ENCODE measurements at places on chromosomes 12 and 14.

GRCh38 chr12:22670762-22671161, 45.8 kb downstream of the ETNK1 start:
- no peak for DNase-seq

DNA sequence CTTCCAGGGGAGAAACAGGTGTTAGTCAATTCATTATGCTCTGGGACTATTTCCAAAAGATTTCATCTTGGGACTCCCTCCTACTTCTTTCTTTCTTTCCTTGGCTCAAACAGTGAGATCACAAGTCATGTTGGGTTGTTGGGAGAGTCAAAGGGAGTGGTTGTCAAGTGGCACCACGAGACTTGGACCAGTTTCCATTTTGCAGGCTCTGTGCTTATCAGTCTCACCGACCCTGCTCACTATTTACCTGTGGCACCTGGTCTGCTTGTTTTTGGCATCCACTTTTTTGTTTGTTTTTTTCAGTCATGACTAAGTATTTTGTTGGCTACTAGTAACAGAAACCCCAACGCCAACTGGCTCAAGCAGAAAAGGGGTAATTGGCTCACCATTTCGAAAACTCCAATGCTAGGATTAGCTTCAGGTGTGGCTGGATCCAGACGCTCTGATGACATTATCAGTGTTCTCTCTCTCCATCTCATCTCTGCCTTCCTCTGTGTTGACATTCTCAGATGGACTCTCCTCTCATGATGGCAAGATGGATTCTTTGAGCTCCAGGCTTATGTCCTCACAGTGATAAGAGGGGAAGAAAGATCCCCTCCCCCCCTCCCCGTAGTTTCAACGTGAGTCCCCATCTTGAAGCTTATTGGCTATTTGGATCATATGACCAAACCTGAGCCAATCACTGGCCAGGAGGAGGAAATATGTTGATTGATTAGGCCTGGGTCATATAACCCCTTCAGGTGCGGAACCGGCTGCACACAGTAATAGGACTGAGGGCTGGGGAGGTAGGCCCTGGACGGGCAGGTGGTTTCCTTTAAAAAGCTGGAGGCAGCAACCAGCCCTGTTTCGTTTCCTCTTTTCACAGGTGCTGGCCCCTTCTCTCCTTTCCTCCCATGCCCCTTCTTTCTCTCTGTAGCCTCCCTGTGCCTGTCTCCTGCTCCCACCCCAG, 84.2 kb downstream of the AACS start:
- no peak for DNase-seq

GRCh38 chr12:2332947-2333346, 280.2 kb downstream of the CACNA1C start:
- DNase-seq = no peak

DNA sequence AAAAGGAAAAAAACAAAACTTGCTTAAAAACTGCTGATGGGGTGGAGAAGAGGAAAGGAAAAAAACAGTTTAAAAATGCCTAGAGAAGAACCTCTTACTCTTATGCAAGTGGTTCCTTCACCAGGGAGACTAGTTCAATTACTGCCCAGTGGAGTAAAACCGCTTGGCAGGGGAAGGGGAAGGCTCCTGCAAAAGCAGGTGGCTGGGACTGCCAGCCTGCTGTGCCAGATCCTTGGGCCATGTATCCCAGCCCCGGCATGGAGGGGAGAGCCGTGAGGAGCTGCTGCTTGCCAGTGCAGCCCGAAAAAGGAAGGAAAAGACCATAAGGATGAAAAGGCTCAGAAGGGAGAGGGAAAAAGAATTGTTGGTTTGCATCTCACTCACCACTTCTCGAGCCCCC, 123.0 kb downstream of the FSCB start:
- no peak for DNase-seq

DNA sequence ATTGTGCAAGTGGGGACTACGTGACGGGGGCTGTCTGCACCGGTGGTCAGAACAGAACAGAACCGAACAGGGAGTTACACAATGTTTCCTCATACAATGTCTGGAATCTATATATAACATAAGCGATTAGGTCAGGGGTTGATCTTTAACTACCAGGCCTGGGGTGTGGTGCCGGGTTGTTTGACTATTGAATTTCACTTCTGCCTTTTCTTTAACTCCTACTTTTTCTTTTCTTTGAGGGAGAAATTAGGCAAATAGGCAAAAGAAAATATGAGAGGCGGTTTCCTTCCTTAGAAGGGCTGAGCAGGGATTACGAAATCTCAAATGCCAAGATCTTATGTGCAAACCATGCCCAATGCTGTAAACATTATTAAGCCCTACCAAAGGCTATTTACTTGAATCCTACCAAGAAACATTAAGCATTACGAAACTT, 140.3 kb downstream of the SLC38A6 start:
- no peak for DNase-seq

DNA sequence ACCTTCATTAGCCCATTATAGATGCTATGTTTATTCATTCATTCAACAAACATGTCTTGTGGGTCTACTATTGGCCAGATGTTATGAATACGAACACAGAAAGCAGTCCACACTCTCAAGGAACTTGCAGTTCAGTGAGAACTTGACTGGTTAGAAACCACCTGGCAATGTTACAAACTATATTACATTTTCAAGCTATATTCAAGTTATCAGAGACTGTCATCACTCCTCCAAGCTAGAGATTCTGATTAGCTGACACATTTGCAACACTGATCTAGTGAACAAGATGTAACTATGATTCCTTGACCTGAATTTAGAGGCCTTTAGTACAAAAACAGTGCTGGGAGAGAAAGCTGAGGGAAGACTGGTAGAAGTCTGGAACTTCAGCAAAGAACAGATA, 170.7 kb upstream of the EEA1 start:
- no peak for DNase-seq

GRCh38 chr12:1201886-1202285, 210.9 kb downstream of the ERC1 start:
- no peak for DNase-seq

DNA sequence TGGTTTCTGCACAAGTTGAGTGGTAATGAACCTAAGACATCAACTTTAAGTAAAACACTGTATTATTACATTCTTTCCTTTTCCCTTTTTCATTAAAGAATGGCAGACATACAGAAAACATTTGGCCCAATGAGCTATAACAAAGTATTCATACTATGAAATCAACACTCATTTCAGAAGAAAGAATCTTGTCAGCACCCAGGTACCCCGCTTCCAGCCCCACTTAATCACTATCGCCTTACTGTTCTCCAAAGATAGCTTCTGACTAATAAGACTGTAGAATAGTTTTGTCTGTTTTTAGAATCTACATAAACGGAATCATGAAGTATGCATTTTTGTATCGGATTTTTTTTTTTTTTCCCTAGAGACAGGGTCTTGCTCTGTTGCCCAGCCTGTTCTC, 9.5 kb downstream of the CNTN1 start:
- DNase-seq = no peak

- no peak for DNase-seq
Measured at GRCh38 chr12:91982946-91983345, 162.7 kb downstream of the BTG1 start.

GRCh38 chr14:50910495-50911420, 33.5 kb downstream of the PYGL start:
- no peak for DNase-seq

DNA sequence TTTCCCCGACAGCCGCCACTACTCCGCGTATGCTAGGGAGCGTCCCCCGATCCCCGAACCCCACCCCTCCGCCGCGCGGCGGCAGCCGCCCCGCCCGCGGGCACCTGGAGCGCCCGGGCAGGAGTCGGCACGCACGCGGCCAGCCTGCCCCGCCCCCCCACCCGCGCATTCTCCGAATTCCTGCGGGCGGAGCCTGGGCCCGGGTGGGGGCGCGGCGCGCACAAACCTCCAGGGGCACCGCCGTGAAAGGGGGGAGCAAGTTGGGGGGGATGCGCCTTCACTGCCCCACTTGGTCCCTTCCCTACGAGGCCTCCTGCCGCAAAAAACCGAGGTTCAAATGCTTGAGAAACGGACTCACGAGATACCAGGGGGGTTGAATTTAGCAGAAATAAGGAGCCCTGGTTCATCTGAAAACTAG, 1.7 kb downstream of the AJUBA start:
- DNase-seq = no peak

GRCh38 chr12:64780531-64781279, 21.5 kb upstream of the GNS start:
- no peak for DNase-seq

DNA sequence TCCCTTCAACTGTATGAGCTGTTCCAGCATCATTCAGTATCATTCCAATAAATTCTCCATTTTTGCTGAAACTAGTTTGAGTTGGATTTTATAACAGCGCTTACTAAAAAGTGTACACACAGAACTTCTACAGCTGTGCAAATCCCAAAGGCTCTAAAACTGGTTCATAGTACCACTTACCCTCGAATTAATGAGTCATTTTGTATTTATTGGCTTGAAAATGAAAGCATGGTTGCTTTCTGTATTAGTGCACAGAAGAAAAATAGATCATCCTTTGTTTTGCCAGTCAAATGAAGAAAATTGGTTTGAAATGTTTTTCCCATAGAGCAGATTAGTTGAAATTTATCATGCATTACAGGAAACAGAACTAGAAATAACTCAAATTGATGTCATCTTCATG, 268.3 kb upstream of the CPNE8 start:
- DNase-seq = no peak

GRCh38 chr12:125069616-125070015, 4.4 kb downstream of the AACS start:
- DNase-seq = no peak

GRCh38 chr12:116813271-116814041, 67.8 kb downstream of the HRK start:
- no peak for DNase-seq

DNA sequence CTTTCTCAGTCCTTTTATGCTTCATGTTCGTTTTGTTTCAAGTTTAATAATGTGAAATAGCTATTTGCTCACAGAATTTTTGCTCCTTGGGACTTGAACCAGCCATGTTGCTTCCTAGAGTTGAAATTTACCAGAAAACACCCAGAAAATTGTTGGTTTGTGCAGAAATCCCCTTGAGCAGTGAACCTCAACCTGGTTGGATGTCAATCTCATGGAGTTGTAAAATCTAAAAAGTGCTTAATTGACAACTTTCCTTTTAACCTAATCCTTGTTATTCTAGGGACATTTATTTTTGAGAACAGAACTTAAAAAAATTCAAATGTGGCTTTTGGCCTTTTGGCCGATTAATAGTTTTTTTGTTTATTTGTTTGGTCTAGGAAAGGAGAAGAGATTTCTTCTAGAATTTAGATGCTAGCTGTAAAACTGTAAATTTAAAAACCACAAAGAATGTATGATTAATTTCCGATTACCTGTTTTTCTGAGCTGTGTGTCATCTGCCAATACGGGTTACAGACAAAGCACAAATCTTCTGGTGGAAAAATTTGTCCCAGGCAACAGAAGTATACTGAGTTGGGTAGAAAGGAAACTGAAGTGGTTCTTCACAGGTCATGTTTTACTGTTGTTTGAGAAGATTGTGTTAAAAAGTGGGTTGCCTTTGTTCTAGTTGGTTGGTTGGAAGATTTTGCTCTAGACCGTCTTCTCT, 154.4 kb downstream of the FUT8 start:
- DNase-seq = no peak

GRCh38 chr12:69901221-69901905, 76.3 kb downstream of the MYRFL start:
- DNase-seq = no peak

DNA sequence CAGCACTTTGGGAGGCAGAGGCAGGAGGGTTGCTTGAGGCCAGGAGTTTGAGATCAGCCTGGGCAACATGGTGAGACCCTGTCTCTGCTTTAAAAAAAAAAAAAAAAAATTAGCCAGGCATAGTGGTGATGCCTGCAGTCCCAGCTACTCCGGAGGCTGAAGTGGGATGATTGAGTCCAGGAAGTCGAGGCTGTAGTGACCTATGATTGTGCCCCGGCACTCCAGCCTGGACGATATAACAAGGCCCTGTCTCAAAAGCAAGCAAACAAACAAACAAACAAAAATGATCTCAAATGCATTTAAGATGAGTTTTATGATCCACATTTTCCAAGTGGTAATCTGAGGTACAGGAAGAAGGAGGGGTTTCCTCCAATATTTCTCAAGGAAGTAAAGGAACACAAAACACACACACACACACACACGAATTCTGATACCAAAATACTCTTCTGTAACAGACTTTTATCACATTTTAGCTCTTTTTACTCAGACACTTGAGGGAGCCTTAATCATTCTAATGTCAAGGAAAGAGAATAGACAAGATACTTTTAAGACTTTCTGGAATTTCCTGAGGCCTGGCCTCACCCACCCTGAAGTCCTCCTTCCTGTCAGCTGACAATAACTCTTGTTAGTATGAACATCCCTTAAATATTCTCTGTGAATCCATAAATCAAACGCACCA, 44.4 kb upstream of the CERS5 start:
- no peak for DNase-seq

DNA sequence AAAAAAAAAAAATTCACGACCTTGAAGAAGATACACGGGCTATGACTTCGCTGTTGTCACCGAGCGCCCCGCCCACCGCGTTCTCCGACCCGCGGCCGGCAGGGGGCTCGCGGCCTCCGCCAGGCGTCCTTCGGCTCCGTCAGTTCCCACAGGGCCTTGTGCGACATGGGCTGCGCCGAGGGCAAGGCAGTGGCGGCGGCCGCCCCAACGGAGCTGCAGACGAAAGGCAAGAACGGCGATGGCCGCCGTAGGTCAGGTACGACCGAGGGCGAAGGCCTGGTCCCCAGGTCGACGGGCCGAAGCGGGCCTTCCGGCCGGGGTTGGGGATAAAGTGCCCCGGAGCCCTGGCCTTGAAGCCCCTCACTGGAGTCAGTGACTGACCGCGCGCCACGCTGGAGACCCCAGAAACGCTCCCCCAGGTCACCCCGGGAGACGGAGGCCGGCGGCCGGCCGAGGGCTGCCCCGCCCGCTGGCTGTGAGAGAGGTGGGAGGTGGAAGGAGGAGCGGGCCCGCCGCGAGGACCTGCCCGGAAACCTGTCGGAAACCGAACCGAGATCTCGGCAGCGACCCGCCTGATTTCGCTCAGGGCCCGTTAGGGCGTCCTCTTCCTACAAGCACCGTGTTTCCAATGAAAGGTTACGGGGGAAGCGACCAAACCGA, at the start of gene TXNRD1:
Gene TXNRD1, plus strand, starts transcription at position 142 of the 660 bp plus-strand sequence. Its CDS starts 24 bp downstream, at position 166.
- no peak for DNase-seq
